SW480 (cell line): ENCODE measurements at places on chromosomes 1 and 21.

DNA sequence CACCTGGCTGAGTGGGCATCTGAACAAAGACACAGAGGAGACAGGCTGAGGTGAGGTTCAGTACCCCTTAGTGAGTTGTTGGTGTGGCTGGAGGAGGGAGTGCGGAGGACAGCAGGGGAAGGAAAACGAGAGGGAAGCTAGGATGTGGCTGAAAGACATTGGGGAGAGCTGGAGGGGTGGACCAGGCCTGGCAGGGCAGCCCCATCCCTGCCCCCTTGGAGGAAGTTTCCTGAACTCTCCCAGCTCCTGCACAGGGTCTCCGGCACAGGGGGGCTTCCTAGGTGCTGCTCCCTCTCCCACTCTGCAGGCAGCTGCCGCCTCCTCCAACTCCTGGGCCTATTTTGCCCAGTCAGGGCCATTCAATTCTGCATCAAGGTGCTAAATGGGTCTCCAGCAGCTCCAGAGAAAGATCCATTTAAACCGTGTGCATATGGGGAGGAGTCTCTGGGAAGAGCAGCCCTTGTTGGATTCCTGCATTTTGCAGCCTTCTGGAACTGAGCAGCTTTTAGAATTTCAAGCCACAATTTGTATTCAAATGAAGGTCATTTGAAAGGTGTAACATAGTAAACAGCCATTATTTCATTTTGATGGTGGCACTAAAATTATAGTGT is 193.9 kb downstream of the CAMTA1 start:
- DNase-seq: no peak

- no peak for DNase-seq
Measured at GRCh38 chr1:207863893-207864535, 46.9 kb downstream of the CD34 start.

GRCh38 chr1:184152434-184152898 is 100.9 kb downstream of the TSEN15 start:
- no peak for DNase-seq

- DNase-seq: no peak
Measured at GRCh38 chr1:211420845-211421454, 71.0 kb downstream of the RD3 start.

- no peak for DNase-seq
Measured at GRCh38 chr21:39110431-39110830, 72.8 kb downstream of the PSMG1 start.

DNA sequence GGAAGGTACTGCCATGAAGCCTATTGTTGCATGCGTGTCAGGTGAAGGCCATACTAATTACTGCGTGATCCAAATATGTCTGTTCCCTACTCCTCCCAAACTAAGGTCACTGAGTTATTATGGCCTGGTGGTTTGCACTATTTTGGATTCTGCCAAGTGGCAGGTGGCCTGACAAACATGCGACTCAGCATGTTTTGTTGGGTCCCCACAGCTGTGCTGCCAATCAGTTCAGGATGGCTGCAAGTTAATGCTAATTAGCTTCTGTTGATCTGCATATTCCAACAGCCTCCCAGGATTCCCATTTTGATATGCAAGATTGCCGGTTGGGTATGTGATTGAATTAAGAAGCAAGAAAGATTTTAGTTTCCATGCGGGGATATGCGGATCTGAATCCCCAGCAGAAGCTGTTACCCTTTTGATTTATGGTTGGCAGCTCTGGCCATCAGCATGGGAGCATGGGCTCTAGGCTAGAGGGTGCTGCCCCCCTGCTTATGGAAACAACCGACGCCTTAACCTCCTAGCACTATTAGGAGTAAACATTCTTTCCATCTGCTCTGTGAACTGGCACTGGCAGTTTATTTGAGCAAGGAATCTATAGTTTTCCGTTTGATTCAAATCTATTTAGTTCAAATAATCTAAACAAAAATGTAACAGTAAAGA is 429.8 kb upstream of the C1orf87 start:
- DNase-seq: no peak

GRCh38 chr1:70256664-70257063 is 35.5 kb downstream of the SRSF11 start:
- no peak for DNase-seq

DNA sequence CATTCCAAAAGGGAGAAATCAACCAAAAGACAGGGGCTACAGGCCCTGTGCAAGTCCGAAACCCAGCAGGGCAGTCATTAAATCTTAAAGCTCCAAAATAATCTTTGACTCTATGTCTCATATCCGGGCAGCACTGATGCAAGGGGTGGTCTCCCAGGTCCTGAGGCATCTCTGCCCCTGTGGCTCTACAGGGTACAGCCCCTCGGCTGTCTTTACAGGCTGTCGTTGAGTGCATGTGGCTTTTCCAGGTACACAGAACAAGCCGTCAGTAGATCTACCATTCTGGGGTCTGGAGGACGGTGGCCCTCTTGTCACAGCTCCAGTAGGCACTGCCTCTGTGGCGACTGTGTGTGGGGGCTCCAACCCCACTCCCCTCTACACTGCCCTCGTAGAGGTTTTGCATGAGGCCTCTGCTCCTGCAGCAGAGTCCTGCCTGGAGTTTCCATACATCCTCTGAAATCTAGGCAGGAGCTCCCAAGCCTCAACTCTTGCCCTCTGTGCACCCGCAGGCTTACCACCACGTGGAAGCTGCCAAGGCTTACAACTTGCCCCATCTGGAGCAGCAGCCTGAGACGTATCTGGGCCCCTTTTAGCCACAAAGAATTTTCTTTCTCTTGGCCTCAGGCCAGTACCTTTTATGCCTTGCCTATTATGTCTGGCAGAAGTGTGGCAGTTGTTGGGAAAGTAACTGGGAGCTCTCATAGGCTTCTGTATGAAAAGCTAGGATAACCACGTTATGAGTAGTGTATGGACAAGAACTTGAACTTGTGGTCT is 52.5 kb downstream of the POU2F1 start:
- DNase-seq: no peak

- peak; percentile 52 for DNase-seq
Measured at GRCh38 chr1:242811092-242811840, 286.8 kb upstream of the PLD5 start.

DNA sequence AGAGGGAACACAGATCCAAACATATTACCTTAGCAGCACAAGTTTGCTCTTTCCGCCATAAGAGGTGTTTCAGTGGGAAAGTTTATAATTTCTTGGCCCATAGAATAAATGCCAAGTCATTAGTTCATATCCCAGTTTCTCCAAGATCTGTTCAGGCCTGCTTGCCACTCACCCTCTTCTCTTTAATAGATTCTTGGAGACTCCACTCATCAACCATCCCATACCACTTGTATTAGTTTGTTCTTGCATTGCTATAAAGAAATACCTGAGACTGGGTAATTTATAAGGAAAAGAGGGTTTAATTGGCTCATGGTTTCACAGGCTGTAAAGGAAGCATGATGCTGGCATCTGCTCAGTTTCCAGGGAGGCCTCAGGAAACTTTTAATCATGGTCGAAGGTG is 34.8 kb upstream of the MYSM1 start:
- DNase-seq: no peak

- no peak for DNase-seq
Measured at GRCh38 chr1:229621663-229622062, 4.3 kb downstream of the TAF5L start.

DNA sequence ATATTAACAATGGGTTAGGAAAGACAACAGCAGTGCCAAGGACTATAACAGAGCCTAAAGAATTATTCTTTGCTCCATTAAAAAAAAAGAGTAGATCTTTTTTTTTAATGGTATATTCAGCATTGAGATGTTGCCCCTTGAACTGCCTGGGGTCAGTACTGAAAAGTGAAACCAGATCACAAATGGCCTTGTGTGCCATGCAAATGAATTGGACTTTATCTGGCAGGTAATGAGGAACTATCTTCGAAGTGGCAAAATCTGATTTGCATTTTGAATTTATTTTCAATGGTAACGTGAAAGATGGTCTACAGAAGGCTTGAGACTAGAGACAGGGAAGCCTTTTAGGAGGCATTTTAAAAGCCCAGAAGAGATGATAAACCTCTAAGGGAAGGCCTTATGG is 21.4 kb upstream of the PKN2 start:
- no peak for DNase-seq

DNA sequence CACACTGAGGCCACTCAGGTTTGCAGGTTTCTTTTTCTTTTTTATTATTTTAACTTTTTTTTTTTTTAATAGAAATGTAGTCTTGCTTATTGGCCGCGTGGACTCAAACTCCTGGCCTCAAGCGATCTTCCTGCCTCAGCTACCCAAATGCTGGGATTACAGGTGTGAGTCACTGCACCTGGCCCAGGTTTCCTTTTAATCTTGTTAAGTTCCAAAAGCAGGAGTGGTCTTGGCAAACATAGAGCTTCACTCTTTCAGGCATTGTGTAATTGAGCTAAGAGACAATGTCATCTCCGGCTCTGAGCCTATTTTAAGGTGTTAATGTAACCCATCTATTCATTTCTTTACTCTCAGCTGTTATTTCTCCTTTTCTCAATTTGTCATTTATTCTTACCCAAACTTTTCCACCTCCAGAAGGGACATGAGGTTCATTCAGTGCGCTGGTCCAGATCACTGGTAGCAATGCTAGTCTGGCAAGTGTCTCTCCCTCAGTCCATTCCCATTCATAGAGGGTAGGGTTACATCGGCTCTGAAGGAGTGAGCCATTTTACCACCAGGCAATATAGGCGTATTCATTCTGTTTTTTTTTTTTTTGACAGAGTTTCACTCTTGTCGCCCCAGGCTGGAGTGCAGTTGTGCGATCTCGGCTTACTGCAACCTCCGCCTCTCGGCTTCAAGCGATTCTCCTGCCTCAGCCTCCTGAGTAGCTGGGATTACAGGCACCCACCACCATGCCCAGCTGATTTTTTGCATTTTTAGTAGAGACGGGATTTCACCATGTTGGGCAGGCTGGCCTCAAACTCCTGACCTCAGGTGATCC is 11.3 kb upstream of the MFSD2A start:
- peak; percentile 21 for DNase-seq

DNA sequence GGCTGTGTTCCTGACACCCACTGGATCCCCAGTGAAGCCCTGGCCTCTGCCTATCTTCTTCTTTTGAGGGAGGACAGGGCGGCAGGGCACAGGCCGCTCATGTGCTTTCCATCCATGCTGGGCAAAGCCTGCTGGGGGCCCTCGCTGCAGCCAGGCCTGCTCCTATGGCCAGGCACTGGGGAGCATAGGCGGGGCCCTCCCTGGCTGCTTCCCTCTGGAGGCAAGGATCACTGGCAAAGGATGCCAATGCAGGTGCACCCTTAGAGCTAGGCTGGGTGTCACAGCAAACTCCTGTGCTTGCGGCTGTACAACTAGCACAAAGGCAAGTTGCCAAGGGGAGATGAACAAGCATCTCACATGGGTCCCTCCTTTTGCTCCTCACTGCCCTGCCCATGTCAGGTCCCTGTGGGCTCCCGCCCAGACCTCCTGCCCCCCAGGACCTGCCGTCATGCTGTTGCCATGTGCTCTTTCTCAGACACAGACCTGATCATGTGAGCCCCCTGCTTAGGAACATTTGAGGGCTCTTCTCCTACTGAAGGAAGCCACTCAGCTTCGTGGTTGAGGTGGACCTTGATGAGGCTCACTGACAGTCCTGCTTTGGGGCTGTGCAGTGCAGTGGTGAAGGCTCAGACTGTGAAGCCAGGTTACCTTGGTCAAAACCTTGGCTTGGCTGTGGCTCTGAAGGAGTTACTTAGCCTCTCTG is 393.6 kb downstream of the PTPRU start:
- DNase-seq: no peak

DNA sequence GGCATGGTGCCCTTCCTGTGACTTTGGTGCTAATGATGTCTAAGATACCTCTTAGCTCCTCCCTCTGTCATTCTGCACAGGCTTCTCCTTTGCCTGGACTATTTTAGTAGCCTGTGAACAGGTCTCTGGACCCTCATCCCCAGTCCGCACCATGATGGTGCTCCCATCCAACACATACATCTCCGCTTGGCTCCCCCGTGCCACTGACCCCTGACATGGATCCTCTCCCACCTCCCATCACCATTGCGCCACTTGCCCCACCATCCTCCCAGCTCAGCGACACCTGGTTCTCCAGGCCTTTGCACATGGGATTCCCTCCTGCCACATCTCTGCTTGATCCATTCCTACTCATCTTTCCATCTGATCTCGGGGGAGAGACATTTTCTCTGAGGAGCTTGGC is 33.9 kb downstream of the RUNX3 start:
- no peak for DNase-seq

DNA sequence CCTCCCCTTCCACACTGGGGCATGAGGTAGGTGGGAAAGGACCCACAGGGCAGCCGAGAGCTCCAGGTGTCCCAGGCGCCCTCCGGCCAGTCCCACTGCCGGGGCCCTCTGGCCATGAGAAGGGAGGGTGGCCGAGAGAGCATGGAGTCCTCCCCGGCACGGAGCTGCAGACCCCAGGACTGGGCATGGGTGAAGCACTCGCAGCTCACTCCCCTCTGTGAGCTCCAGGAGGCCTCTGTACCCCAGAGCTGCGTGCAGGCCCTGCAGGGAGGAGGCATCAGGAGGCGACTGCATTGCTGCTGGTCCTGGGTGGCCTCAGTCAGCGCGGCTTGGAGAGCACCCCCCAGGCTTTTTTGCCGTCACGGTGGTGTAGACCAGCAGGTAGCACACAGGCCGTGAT is 80.1 kb upstream of the TTC34 start:
- no peak for DNase-seq

GRCh38 chr1:162021124-162021523 is 2.5 kb downstream of the OLFML2B start:
- DNase-seq: no peak

GRCh38 chr1:212922016-212922415 is 28.3 kb upstream of the VASH2 start:
- no peak for DNase-seq

DNA sequence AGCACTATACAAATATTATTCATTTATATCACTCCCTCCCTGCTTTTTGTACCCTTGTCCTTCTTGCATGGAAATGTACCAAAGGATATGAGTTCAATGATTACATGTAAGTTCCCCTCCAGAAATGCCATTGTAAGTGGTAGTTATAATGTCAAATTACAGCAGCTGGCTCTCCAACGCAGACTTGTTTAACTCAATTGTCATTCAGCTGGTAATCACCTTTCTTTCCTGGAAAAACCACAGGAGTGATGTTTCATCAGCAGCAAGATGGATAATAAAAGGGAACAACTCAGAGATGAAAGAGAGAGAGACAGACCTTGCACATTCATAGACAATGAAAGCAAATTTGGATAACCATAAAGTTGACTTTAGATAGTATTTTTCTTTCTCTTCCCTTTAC is 578.6 kb upstream of the PBX1 start:
- peak; percentile 43 for DNase-seq

GRCh38 chr21:29335720-29336119 is 37.0 kb downstream of the BACH1 start:
- no peak for DNase-seq
